RWPE2 (cell line): ENCODE measurements at places on chromosomes 13 and 19.

GRCh38 chr19:45876411-45877197 is 9.3 kb downstream of the IRF2BP1 start:
- no peak for DNase-seq

DNA sequence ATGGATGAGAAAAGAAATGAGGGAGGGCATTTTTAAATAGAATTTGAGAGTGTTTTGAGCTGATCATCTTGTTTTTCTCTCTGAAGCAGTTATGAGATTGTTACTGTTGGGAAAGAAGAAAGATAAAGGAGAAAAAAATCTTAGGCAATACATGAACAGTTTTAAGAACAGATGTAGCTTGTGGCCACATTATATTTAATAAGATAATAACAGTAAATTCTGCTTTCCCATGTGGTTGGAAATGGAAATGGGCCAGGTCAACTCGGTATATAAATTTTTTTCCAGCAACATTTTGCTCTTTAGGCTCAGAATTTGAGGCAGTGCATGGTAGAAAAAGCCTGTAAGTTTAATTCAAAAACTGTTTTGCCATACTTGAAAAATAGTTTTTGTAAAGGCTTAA is 118.7 kb downstream of the POSTN start:
- DNase-seq = no peak

DNA sequence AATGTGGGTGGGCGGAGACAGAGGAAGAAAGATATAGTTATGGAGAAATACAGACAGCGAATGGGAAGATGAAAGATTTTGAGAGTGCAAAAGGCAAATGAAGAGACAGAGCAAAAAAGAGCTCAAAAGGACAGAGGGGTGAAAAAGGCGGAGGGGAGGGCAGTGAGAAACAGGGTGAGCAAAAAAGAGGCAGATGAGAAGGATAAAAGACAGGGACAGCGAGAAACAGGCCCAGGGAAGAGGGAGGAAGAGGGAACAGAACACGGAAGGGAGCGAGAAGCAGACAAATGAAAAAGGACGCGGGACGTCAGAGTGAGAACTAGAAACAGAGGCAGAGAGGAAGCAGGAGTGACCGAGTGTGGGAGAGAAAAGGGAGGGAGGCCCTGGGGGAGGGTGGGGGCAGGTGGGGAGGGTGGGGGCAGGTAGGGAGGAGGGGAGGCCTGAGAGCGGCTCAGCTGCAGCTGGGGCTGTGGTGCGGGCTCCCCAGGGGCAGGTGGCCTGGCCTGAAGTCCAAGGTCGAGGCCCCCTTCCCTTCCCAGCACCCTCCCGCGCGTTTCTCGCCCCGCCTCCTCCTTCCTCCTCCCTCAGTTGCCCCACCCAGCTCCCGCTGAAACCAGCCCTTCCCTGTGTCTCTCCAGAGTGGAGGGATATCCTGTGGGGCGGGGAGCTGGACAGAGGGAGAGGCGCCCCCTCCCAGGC is 2.9 kb downstream of the KLK1 start:
- no peak for DNase-seq

GRCh38 chr13:49319551-49319950 is 71.8 kb downstream of the CDADC1 start:
- DNase-seq = no peak

GRCh38 chr13:51397262-51397941 is 55.4 kb downstream of the INTS6 start:
- DNase-seq = no peak

- no peak for DNase-seq
Observed at GRCh38 chr19:30640252-30640965, 268.2 kb downstream of the ZNF536 start.

DNA sequence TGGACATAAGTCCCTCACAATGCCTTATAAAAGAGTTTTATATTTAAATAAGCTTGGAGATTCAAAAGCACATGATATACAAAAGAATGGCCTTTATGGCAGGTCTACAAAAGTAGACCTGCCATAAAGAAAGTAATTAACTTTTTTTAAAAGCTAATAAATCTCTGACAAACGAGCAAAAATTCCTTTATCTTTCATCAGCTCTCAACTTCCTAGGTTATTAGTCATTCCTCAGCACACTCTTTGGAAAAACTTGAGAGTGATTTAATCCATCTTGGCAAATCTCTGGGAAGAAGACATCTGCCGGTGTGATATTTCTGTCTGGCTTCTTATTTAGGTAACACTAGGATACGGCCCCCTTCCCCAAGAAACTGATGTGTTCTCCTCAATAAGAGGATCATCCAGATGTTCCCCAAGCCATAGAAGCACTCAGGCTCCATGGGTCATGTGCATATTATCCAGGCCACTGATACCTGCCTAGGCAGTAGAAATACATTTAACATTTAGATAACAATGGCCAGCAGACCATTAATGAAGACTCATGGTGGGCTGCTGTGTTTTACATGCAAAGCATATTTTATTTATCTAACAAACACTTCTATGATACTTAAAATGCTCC is 372.7 kb downstream of the LIG4 start:
- no peak for DNase-seq

DNA sequence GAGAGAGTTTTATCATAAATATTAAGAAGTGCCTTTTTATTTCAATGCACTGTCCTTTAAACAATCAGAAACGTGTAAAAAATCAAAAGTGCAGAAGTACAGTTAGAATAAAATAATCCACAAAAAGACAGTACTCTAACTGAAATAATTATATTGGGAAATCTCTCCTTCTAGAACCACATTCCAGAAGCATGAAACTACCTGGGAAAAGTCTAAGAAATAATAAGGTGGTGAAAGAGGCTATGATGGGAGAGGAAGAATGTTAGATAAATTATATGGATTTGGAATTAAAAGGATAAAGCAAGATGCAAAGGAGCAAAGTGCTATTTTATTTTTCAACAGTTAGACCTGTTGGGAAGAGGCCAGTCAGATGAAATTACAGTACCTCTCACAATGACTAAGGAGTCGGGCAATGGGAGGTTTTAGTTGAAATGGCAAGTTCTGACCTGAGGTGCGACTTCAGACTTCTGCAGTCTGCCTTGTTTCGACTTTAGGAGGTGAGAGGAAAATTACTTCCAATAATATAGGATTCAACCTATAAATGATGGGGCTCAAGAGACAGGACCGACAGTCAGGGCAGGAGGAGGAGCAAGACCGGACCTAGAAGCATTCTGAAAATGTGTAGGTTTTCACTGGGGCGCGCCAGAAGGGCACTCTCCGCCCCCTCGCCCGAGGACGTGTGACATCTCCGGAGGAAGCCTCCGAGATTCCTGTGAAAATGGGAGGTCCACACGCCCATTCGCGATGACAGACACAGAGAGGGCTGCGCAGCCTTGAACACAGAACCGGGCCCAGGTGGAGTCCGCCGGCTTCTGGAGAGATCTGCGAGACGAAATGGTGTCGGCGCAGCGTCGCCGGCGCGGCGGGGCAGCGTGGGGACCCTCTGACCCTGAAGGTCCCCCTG is 717 bp downstream of the SPRYD7 start:
- DNase-seq = peak; percentile 66

- DNase-seq = no peak
Observed at GRCh38 chr13:49444524-49445395, 686 bp downstream of the SETDB2 start.

DNA sequence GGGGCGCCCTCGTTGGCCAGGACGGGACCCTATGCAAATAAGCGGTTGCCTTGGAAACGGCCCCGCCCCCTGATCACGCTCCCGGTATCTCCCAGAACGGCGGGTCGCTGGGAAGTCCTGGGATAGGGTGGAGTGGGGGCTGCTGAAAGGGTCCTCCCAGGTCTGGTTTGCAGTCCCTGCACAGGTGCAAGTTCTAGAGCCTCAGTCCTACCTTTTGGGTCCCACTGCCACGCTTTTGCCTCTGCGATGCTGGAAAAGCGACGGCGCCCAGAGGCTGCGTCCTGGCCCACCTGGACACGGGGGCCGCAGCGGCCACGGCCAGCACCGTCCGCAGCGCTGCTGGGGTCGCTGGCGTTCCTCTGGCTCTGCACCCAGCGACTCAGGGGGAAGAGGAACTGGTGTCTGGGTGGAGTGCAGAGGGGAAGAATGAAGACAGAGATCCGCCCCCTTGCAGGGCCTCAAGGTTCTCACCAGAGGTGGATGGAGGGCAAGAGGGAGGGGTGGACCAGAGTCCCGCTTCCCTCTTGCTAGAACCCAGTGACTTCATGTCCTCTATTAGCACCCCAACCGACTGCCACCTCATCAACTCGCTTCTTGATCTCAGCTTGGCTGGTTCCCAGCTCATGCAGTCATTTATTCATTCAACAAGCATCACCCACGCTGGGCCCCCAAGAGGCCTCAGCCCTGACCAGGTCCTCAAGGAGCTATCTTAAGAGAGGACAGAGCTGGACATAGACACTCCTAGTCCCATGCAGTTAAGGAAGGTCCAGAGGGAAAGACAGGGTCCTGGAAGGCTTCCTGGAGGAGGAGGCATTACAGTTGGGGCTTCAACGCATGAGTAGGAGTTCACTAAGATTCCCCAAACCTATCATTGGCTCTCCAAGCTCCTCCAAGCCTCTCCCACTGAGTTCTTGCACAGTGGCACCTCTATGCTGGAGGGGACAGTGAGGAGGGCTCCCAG is at the start of gene LRRC25:
Gene LRRC25, minus strand, starts transcription at position 381 of the 961 bp plus-strand sequence. CDS start 659 bp downstream, outside the sequence.
- DNase-seq = no peak

DNA sequence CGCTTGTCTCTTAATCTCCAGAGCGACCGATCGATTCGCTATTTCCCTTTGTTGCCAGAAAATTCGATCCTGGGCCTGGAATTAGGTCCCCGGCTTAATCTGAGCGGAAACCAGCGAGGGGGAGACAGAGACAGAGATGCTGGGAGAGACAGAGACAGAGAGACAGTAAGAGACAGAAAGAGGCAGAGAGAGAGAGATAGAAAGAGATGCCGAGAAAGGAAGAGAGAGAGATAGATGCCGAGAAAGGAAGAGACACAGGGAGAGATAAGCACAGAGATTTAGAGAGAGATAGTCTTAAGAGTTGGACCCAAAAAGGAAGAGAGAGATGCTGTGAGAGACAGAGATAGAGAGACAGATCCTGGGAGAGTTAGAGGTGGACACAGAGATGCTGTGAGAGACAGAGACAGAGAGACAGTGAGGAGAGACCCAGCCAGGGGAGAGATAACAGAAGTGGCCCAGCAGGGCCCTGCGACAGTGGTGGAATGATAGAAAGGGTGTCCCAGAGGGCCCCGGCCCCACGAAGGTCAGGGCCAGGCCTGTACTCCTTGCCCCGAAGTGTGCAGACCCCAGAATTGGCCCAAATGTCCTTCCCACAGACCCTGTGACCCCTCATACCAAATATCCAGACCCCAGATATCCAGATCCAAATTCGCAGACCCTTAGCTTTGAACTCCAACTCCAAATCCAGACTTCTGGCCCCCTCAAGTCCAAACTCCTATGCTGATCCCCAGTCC is 1.3 kb downstream of the ERFL start:
- DNase-seq = no peak

GRCh38 chr13:76822698-76823267 is 63.4 kb downstream of the KCTD12 start:
- DNase-seq = no peak

DNA sequence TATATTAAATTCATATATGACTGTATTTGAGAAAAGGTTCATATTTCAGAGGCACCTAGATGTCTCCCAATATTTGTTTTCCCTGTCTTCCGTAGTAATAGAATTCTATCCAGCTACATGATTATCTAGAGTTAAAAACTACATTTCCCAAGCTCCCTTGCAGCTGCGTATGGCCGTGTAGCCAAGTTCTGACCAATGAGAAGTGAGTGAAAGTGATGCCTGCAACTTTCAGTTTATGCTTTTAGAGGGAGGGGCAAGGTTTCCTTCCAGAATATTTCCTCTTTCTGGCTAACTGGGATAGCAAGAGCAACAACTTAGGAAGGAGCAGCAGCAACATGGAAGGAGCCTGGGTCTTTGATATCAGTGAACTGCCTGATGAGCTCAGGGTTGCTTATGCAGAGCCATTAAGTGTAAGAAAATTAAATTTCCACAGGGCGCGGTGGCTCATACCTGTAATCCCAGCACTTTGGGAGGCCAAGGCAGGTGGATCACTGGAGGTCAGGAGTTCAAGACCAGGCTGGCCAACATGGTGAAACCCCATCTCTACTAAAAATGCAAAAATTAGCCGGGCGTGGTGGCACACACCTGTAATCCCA is 23.2 kb upstream of the CYP2A13 start:
- DNase-seq = no peak

- DNase-seq = no peak
Observed at GRCh38 chr19:7699003-7699402, 2.9 kb downstream of the FCER2 start.

- DNase-seq = no peak
Observed at GRCh38 chr13:49840266-49840665, 47.8 kb upstream of the KPNA3 start.

GRCh38 chr19:18776736-18777135 is 14.4 kb downstream of the COMP start:
- DNase-seq = peak; percentile 64

- no peak for DNase-seq
Observed at GRCh38 chr13:91162180-91162579, 185.3 kb upstream of the MIR17HG start.

DNA sequence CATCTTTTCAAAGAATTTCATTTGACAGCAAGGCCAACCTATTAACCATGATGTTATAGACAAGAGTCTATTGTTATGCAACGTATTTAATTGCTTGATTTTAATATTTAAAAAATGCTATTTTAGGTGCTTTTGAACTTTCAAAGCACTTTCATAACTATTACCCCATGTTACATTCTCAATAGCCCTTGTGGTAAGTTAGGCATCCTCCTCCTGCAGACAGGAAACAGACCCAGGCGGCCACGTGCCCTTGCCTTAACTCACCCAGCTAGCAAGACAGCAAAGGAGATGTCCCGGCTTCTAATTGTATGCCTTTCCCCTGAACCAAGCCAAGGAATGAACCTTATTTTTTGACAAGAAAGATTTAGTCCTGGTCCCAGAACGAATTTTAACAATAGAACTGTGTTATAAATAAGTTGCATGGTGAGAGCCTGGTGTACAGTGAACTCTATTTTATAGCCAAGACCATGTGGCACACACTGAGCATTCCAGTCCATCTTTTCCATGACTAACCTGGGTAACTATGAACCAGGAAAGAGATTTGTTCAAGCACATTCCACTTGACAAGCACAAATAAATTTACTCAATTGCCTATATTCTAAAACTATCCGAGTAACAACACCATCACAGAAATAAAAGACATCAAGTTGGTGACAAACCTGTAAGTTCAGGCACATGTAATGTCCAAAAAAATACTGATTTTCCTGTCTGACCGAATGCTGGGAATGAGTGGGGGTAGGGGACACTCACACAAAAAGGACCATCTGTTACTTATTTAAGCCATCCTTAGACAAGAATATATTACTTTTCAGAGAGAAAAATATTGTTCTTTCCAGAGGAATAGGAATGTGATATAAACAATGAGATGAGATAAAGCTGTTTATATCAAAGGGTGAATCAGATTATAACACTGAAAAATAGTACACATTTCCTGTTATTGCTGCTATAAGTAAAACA is 163.0 kb downstream of the EFNB2 start:
- DNase-seq = no peak

- peak; percentile 1 for DNase-seq
Observed at GRCh38 chr19:53818756-53819155, 5.4 kb downstream of the NLRP12 start.

GRCh38 chr19:35344511-35345031 is 3.1 kb upstream of the FFAR1 start:
- DNase-seq = no peak
